ENCODE measurements at places on chromosomes 11 and 22.

DNA sequence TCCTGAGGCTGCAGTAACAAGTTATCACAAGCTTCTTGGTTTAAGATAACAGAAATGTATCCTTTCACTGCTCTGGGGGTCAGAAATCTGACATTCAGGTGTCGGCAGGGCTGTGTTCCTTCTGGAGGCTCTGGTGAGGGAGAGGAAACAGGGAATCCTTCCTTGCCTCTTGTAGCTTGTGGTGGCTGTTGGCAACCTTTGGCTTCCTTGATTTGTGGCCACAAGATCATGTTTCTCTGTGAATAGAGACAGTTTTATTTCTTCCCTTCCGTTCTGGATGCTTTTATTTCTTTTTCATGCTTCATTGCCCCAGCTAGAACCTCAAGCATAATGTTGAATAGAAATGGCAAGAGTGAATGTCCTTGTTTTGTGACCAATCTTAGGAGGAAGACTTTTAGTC, 44.0 kb downstream of the MPPED1 start:
- DNase-seq = no peak

- peak; percentile 6 for DNase-seq
These were observed 135.7 kb downstream of the TMEM135 start for GRCh38 chr11:87173185-87174039.

DNA sequence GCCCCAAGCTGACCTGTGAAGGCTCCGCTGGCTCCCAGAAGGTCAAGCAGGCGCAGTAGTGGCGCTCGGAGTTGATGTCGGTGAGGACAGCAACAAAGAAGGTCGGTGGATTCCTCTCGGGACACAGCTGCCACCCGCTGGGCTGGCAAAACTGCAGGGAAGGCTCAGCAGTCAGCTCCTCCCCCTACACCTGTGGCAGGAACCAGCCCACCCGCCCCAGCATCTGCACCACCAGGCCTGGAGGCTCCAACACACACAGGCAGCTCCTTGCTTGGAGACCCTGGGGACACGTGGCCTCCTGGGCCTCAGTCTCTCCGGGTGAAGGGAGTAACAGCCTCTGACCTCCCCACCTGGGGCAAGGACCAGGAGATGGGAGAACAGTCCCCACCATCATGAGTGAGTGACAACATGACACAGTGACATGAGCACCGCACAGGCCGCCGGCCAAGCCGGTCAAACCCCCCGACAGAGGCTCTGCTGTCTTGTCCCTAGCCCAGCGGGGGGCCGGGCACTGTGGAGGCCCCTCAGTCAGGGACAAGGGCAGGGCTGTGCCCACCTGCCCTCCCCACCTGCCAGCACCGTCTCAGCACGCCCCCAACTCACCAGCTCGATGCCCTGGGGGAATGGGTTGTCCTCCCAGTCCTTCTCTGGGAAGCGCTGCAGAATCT, 6.9 kb downstream of the SBF1 start:
- DNase-seq = no peak

- no peak for DNase-seq
These were observed 438 bp upstream of the PLA2G3 start for GRCh38 chr22:31140746-31141145.

GRCh38 chr11:5351208-5351607, at the start of gene OR51B6:
Gene OR51B6, plus strand, starts transcription at chr11:5351508. Its CDS starts 0 bp downstream, at chr11:5351508.
- no peak for DNase-seq

DNA sequence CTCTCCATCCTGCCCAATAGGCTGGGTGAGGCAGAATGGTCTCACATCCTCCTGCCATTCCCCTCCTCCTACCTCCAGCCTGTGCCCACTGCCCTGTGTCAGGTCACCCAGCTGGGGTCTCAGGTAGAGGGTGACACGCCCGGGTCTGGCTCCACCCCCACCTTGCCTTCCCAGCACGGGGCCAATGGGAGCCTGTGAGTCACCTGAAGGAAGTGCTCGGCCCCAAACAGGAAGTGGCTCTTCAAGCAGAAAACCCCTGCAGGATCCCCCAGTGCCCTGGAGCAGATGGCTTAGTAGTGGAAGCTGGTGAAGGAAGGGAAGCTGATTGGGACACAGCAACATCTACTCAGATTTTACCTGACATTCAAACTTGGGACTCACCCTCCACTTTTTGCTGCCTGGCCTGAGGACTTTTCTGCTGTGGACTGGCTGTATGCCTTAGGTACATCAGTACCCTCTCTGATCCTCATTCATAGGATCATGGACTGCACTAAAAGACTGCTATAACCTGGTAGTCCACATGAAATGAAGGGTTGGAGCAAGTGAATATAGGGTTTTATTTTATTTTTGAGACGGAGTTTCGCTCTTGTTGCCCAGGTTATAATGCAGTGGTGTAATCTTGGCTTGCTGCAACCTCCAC, 33.4 kb downstream of the GDPD5 start:
- DNase-seq = no peak

- no peak for DNase-seq
These were observed 86.8 kb downstream of the PTPRJ start for GRCh38 chr11:48066881-48067800.

DNA sequence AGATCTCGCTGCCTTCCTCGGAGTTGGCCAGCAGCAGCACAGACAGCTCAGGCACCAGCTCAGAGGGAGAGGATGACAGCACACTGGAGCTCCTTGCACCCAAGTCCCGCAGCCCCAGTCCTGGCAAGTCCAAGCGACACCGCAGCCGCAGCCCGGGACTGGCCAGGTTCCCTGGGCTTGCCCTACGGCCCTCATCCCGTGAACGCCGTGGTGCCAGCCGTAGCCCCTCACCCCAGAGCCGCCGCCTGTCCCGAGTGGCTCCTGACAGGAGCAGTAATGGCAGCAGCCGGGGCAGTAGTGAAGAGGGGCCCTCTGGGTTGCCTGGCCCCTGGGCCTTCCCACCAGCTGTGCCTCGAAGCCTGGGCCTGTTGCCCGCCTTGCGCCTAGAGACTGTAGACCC, 6.4 kb downstream of the PLA2G3 start:
- DNase-seq = no peak

DNA sequence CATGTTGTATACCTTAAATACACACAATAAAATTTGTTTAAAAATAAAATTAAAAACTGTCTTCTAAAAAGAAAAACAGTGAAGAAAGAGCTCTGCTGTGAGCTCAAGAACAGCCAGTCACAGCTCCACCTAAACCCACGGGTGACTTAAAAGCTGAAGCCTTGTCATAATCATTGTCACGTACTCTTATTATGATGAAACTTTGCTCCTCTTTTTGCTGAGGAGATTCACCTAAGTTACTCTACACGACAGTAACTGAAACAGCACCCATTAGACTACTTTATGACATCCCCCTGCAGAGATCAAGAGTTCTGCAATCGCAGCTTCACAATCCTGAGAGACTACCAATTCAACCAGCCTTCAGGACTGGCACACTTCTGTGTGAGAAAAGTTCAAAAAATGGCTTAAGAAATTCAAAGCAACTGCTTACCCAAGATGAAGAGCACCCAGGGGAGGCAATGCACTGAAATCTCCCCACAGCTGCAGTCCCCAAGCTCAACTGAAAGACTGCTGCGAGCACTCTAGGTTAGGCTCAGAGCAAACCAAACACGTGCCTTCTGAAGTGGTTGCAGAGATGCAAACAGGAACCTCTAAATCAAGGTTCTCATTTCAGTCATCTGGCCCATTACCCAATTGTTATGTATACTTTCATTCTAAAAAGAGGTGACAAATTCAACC, at the start of gene JAML:
Gene JAML, minus strand, starts transcription at position 501 of the 678 bp plus-strand sequence. CDS start 10,145 bp downstream, outside the sequence.
- DNase-seq = no peak

DNA sequence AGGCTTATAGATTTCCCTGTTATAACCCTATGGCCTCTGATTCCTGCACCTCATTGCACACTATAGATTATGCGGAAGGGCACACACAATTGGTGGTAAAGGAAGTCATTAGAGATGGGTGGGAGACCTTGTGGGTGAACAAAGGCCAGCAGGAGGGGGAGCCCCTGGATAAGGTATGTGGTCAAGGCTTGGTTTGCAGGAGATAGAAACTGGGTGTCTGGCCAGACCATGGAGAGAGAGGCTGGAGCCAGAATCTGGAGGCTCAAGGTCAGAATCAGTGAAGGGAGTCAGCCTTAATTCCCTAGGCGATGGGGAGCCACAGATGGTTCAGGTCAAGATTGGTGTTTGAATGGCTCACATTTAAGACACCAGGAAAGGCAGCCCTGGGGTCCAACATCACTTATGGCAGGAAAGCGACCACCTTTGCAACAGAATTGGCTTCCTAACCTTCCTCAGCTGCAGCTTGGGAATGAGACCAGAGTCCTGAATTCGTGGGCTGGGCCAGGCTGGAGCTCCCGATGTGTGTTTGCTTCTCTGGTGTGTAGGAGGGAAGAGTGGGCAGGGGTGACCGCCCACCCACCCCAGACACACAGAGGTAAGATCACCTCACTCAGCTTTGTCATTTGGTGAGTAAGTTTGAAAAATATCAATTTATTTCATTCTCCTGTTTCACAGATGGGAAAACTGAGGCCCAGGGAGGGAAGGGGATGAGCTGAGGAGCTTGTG, 22.7 kb upstream of the SCUBE1 start:
- DNase-seq = no peak

DNA sequence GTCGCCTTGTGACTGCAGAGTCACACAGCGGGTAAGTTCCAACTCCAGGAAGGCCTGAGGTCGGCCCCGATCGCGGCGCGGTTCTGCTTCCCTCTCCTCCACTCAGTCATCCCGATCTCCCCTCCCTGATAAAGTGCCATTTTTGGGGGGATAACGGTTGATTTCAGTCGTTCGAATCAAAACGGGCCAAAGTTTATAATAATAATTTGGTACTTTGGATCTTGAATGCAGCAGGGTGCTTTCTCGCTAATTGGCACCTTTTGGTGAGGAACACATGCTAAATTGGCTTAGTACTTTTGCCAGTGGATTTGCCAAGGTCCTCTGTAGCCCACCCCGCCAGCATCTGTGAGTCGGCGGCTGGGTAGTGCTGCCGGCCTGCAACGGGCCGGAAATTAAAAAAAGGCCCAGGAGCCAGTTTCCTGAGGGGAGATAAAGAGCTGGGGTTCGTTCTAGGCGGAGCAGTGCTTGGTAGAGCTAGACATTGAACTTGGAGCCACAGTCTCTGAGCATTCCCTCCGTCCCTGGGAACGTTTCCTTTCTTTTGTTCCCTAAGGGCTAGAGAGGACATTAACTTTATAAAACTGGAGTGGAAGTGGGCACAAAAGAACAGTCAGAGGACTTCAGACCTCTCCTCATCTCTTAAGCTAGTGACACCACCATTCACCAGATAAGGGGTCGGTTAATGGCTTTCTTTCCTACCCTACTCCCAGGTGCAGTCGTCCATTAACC, 997 bp downstream of the UBE2L3 start:
- DNase-seq = no peak

DNA sequence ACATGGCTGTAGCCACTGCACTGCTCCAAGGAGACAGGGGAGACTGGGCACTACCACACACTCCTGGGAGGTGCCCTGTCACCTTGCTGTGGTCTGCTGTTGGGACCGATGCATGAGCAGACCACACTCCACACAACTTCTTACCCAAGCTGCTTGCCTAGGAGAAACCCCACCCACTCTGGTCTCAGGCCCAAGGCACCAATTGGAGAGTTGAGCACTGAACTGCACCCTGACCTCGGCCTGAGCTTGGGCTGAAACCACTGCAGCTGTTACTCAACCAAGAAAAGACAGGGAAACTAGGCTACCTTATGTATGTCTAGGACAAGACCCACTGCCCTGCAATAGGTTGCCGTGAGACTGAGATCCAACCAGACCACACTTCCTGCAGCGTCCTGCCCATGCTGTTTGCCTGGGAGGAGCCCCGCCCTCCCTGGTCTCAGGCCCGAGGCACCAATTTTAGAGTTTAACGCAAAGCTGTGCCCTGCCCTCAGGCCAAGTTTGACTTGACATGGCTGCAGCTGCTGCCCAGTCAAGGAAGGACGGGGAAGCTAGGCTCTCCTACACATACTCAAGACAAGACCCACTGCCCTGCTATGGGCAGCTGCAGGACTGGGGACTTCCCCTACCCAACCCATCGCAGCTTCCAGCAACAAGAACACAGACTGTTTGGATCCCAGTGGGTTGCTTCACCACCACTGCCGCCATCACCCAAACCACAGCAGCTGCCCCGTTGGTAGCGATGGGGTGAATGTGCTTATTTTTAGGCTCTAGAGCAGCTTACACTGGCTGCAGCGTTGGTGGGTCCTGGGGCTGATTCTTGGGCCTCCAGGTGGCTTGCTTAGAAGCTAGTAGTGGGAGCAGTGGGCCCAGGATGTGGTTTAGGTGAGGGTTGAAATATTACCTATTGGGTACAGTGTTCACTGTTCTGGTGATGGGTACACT, 66.8 kb downstream of the BRD1 start:
- DNase-seq = no peak

GRCh38 chr22:37566329-37566837, 6.1 kb downstream of the CDC42EP1 start:
- DNase-seq = no peak

- DNase-seq = no peak
These were observed 1196.2 kb upstream of the TENM4 start for GRCh38 chr11:80636999-80637398.

DNA sequence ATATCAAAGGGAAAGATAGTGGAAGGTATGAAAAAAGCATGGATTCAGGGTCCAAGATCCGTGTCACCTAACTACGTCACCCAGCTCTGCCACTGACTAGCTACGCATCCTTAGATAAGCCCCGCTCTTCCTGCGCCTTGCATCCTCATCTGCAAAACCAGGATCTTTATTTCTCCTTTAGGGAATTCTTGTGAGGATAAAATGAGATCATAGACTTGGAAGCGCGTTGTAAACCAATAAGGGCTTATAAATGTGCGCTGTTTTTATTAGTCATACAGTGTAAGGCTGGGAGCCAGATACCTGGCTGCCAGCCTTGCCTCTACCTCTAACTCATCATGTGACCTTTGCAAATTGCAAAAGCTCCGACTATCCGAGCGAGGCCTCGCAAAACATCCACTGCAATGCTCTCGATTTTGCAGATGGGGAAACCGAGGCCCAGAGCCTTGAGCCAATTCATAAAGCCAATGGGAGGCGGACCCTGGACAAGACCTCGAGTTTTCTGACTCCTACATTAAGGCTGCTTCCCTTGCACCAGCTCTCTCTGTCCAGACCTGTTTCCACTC, 753 bp downstream of the PRPF19 start:
- peak; percentile 4 for DNase-seq

- no peak for DNase-seq
These were observed 1912.0 kb upstream of the RAG2 start for GRCh38 chr11:38510041-38510440.

DNA sequence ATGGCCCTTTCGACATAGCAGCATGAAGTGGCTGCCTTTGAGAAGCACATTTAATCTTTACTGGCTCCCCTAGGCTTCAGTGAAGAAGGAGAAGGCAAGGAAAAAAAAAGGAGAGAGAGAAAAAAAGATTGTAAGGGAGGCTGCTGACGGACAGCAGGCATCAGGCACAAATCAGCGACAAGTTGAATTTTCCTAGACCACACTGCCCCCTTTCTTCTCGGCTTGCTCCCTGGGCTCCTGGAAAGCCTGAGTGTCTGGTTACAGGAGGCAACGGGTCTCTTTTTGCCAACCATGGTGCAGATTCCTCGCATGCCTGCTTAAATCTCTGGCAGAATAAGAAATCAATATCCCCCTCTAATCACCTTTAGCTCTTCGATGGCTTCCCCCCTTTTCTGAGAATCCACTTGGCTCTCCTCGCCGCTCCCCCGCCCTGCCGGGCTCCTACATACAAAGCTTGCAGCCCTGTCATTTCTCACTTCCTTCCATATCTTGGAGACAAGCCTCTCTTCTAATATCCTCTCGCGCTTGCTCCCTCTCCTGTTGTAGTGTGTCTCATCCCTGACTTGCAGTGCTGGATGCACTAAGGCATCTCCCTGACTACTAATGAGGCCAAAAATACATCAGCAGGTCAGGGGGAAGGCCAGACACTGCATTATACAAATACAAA, 14.3 kb downstream of the BLID start:
- DNase-seq = peak; percentile 82
